ENCODE measurements at places on chromosomes 12 and 14.

DNA sequence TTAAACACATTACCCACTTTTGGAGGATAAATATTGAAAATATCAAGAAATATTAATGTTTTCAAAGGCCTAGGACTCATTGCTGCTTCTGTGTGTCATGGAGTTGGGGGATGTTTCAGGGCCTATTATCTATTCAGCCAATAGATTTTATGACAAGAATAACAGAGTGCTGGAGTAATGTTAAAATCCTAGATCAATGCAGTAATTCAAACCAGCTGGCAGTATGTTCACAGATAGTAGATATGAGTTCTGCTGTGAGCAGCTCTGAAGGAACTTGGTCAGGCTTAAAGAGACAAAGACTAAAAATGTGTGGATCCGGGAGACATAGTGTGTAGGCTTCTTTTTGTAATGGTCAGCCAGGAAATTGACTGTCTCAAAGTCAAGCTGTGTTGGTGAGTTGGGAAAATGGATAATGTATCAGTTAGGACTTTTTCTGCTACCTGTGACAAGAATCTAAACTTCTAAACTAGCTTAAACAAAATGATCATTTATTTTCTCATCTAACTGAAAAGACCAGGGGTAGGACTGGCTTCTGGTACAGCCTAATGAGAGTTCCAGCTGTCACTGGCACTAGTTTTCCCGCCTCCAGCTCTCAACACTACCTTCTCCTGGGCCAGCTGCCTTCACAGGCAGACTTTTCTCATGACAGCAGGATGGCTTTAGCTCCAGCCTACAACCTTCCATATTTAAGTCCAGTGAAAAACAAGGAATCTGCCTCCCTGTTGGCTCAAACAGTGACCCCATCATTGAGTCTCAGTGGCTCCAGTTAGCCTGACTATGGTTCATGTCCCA is 16.3 kb upstream of the POLR3B start:
- DNase-seq: no peak

DNA sequence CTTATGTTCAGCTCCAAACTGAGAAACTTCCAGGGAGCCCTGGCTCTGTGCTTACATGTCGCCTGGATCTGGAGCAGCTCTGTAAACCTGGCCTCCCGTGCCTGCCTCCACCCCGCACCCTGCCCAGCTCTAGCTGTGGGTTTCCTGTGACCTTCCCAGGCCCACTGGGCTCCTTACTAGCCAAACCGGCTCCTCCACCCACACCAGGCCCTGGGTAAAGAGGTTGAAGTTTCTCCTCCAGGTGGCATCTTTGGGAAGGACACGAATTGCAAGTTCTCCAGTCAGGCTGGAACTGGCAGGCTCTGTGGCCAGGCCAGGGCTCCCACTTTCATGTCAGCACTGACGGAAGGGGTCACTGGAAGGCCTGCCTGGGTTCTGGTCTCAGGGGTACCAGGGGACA is 60.9 kb upstream of the ZFP36L1 start:
- DNase-seq: no peak

- DNase-seq: no peak
These were observed 88.4 kb downstream of the LIN7A start for GRCh38 chr12:80849337-80849736.

- no peak for DNase-seq
These were observed 3.9 kb downstream of the BCL11B start for GRCh38 chr14:99267837-99268781.

DNA sequence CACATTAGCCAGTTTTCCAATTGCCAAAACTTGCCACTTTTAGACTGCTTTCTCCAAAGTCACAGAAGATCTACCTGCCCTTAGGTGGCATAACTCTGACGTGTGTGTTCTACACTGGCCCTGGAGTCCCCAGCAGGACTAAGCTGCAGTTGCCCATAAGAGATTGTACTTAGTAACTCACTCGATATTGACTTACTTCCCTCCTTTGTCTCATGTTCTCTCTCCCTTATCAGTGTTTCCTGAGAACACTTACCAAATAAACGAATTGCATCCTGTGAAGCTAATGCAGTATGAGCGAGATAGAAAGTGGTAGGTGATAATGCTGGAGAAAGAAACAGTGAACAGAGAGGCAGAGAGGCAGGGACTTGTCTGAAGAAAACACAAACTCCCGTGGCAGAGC is 117.2 kb downstream of the NUAK1 start:
- no peak for DNase-seq

DNA sequence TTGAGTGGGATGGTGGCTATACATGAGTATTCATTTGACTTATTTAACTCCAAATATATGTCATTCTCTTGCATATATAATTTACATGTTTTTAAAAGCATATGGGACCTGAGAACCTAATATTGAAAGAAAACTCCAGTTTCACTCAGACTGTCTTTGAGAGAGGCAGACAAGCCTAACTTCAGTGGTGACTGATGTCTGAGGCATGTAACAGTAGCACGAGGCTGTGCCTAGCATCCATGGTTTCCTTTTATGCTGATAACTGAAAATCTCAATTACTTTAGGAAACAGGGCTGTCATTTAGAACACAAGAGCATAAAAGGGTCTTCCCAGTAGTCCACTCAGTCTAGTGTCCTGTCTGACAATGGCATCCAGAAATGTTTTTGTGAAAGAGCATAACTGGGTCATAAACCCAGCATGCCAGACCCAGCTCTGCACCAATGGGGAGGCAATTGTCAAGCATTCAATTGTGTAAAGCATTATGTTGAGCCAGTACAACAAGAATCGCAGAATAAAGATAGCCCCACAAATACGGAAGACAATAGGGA is 24.3 kb downstream of the MAPK1IP1L start:
- DNase-seq: no peak

DNA sequence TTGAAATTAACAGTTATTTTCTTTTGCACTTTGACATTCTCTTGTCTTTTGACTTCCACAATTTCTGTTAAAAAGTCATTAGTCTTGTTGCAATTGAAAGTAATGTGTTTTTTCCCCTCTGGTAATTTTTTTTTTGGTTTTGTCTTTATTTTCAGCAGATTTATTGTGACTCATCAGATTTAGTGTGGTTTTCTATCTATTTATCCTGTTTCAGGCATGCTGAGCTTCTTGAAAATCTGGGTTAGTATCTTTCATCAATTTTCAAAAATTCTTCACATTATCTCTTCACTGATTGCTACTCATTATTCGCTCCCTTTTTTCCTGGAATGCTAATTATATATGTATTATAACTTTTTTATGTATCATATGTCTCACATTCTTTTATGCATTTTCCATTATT is 15.3 kb upstream of the NTF3 start:
- no peak for DNase-seq

- DNase-seq: no peak
These were observed 21.0 kb downstream of the KTN1 start for GRCh38 chr14:55600784-55601561.

GRCh38 chr12:23029185-23029584 is 404.2 kb downstream of the ETNK1 start:
- DNase-seq: no peak

DNA sequence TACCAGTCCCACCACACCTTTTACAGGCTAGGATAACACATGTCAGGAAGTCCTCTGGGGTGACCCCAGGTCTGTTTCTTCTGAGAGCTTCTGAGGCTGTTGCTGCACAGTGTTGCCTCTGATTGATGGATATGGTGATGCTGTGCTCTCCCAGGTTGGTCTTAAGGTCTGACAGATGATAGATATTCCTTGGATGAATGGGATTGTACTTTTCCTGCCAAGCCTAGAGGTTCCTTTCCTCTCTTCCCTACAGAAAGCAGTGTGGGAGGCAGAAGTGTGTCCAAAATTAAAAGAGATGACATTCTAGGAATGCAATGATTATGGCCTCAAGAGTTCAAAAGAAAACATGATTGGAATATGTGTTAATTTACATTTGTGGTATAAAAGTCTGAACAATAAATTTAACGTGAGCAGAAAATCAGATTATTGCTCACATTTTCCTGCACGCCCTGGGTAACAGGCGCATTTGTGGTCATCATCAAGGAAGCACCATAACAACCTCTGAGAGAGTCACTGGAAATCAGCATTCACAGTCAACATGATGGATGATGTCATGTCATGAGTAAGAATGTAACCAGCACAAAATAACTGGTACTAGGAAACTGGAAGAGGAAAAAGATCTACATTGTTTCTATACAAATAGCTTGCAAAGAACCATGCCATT is 73.7 kb downstream of the BBS10 start:
- DNase-seq: no peak

GRCh38 chr12:11545484-11546330 is 103.8 kb upstream of the ETV6 start:
- DNase-seq: no peak

GRCh38 chr12:64625243-64626077 is 15.2 kb downstream of the RASSF3 start:
- no peak for DNase-seq

DNA sequence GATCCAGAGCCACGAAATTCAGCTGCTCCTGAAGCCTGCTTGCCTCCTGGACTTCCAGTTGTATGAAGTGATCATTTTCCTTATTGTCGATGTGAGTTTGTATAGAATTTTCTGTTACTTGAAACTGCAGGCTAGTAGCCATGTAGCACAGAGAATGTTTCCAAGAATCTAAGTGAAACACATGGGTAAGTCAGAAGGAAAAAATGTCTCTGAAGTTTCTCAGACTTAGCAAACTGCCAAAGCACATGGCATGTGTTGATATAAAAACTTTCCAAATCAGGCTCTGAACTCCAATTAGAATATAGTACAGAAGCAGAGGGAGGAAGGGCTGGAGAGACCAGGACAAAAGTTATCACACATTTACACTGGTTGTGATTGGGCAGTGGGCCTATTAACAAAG is 9.8 kb upstream of the PCNX1 start:
- no peak for DNase-seq

DNA sequence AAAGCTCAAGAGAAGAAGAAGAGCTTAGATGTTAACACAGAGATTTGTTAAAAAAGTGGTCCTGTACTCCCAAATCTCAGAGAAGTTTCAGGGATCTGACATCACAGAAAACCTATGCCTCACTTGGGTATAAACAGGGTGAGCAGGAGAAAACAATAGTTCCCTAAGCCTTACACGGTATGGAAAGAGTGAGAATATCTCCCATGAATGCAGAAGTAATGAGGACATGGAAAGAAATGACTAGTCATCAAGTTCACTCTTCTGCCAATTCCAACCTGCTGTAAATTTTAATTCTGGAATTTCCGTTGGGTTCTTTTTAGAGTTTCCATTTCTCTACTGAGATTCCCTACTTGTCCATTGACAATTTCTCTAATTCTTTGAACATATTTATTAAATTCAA is 6.2 kb upstream of the PTGER2 start:
- no peak for DNase-seq

DNA sequence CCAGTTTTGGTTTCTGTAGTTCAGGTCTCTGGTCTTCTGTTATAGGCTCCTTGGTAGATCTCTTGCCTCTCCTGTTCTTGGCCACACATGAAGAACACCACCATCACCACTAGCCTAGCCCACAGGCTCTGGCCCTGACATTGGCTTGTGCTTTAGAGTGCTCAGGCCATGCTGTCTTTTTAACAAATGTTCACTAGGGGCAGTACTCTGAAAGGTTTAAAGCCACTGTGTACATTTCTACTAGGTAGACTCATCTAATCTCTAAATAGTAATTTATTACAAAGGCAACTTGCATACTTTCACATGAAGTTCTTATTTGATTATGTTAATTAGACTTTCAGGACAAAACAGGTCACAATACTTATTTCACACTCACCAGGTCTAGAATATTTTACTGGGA is 38.3 kb downstream of the PDE6H start:
- DNase-seq: no peak

DNA sequence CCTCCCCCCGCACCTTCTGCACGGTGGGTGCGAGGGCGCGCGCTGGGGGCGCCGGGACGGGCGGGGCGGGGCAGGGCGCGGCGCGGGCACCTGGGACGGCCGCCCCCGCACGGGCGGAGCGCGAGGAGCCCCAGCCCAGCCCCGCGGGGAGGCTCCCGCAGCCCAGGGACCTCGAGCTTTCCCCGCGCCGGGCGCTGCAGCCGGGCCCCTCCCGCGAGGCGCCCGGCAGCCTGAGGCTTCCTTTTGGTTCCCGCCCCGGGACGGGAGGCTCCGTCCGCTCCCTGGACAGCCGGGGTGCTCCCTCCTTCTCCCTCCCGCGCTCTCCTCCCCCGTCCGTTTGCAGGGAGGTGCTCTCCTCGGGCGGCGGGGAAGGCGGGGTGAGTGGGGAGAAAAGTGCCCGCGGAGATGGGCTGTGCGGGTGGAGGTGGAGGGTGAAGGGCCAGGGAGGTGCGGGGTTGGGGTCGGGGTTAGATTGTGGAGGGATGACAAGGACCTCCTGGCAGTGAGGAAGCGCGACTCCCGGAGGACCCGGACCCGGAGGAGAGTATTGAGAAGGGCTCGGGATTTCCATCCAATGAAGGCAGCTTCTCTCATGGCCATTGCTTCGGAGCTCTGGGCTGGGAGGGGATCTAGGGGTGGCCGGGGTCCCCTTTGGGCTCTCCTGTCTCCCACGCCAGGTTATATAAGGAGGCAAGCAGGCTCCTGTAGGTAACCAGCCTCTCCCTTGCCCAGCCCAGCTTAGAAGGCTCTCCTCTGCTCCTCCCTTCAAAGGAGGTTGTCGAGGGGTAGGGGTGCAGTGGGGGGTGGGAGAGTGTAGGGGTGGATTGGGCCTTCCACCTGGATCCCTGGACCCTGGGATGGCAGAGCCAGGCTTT is 645 bp downstream of the JDP2 start:
- DNase-seq: no peak

- DNase-seq: no peak
These were observed 156.0 kb downstream of the EPS8 start for GRCh38 chr12:15633201-15633600.

GRCh38 chr14:61145903-61146481 is 135.1 kb downstream of the TMEM30B start:
- no peak for DNase-seq

- no peak for DNase-seq
These were observed 24.1 kb upstream of the NRDE2 start for GRCh38 chr14:90355540-90356518.

GRCh38 chr14:20986811-20987210 is 3.0 kb upstream of the METTL17 start:
- DNase-seq: no peak

DNA sequence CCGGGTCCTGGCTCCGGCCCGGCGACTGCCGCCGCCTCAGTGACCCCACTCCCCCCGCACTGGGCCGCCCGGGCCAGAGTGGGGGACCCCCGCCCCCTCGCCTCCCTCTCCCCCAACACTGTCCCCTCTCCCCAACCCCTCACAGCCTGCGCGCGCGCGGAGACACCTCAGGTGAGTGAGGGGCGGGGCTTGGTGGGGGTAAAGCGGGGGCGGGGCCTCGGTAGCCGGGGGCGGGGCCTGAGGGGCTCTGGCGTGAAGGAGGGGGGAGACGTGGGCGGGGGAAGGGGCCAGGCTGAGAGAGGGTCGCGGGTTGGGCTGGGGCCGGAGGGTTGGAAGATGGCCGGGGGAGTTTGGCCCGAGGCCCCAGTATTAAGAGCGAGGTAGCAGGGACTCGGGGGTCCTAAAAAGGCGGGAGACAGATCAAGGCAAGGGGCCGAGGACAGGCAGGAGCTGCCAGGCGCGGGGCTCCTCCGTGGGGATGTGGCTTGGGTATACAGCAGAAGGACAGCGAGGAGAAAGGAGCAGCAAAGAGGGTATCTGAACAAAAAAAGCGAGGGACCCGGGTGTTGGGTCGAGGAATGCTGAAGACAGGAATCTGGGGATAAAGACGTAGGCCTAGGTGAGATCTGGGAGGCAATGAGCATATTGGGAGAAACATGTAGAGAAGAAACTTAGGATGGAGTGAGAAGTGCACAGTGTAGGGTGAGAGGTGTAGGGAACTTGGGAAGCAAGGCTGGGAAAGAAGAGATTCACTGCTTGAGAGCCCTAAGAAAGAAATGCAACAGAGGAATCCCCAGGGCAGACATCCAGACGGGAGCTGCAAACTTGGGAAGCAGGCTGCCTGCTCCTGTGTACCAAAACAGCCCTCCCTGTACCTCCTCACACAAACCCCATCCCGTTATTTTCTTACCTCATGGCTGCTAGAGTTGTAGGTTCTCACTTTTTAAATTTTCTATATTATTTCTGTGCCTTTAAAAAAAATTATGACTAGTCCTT is 10.8 kb downstream of the SUOX start:
- DNase-seq: peak; percentile 40

Measured in stimulated activated CD8-positive, alpha-beta memory T cell treated with anti-CD3 and anti-CD28 coated beads, Interleukin-4, amount 100 ng/mL, for 4 hours (primary cell).